ENCODE measurements at places on chromosomes 13 and 19.

DNA sequence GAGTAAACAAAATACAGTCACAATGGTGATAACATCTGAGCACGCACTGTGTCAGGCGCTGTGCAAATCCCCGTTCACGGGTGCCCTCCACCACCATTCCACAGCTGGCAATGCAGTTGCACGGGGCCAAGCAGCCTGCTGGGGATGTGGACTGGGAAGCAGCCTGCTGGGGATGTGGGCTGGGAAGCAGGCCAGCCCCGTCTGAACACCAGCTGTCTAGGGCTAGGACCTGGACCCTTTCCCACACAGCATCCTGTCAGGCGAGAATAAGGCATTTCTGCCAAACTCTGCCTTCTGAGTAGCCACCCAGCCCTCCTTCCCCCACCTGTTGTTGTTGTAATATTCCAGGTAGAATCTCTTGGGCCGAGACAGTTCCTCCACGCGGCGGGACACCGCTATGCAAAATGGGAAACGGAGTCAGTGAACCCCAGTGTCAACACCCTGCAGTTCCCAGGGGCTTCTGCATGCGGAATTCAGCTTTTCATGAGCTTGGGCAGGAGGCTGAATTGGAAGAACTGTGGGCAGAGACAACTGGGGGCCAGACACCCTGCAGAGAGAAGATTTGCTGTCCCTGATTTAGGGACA, 27.8 kb upstream of the MIER2 start:
- DNase-seq, result no peak

- peak; percentile 50 for DNase-seq
Measured at GRCh38 chr13:50672025-50672424, 171.5 kb downstream of the DLEU7 start.

- no peak for DNase-seq
Measured at GRCh38 chr13:106506286-106506685, 29.2 kb downstream of the EFNB2 start.

GRCh38 chr13:24116131-24116530, 44.4 kb upstream of the SPATA13 start:
- no peak for DNase-seq

- no peak for DNase-seq
Measured at GRCh38 chr13:95341441-95341840, 40.2 kb upstream of the ABCC4 start.

- no peak for DNase-seq
Measured at GRCh38 chr13:83531022-83531421, 351.3 kb downstream of the SLITRK1 start.

- no peak for DNase-seq
Measured at GRCh38 chr19:36059180-36059910, 4.6 kb downstream of the WDR62 start.

GRCh38 chr19:8307400-8307964, 676 bp downstream of the CD320 start:
- no peak for DNase-seq

- no peak for DNase-seq
Measured at GRCh38 chr19:16518483-16519229, 22.5 kb downstream of the C19orf44 start.

DNA sequence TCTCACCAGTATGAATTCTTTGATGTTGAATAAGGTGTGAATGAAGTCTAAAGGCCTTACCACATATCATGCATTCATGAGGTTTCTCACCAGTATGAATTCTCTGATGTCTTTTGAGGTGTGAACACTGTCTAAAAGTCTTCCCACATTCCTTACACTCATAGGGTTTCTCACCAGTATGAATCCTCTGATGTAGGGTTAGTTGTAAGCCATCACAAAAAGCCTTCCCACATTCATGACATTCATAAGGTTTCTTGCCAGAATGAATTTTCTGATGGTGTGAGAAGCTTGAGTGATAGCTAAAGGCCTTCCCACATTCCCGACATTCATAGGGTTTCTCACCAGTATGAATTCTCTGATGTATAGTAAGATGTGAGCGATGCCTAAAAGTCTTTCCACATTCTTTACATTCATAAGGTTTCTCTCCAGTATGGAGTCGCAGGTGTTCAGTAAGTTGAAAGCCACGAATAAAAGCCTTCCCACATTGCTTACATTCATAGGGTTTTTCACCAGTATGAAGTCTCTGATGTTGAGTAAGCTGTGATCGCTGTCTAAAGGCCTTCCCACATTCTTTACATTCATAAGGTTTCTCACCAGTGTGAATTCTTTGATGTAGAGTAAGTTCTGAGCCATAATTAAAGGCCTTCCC, 27.7 kb downstream of the ZNF461 start:
- no peak for DNase-seq

- no peak for DNase-seq
Measured at GRCh38 chr19:5150902-5151741, 182.2 kb downstream of the KDM4B start.

DNA sequence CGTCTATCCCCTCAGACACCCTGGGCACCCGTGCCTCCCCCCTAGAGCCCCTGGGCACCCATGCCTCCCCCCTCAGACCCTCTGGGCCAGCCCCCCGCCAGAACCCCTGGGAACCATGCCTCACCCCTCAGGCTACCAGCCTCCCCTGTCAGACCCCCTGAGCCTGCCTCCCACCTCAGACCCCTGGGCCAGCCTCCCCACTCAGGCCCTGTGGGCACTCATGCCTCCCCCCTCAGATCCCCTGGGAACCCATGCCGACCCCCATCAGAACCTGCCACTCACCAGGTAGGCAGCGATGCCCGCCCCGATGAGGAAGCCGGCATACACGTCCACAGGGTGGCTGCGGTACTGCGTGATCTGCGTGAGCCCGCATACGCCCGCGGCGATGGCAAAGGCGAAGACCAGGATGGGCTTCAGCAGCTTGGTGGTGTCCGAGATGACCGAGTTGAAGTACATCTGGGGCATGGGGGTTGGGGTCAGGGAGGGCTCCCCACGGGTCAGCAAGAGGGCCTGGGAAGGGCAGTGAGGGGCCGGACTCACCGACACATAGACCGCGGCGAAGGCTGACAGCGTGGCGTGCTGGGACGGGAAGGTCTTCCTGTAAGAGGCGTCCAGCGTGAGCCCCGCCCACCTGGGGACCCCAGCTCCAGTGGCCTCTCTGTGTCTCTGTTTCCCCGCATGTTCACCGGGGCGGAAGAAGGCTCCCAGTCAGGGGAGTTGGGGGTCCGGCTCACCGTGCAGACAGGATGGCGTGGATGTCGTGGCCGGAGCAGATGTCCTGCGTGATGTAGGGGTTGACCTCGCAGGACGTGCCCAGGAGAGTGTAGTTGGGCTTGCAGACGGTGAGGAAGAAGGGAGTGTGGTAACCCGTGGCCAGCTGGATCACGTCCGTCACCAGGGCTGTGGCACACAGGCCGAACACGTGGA, 7.3 kb downstream of the PLPPR3 start:
- DNase-seq, result no peak

DNA sequence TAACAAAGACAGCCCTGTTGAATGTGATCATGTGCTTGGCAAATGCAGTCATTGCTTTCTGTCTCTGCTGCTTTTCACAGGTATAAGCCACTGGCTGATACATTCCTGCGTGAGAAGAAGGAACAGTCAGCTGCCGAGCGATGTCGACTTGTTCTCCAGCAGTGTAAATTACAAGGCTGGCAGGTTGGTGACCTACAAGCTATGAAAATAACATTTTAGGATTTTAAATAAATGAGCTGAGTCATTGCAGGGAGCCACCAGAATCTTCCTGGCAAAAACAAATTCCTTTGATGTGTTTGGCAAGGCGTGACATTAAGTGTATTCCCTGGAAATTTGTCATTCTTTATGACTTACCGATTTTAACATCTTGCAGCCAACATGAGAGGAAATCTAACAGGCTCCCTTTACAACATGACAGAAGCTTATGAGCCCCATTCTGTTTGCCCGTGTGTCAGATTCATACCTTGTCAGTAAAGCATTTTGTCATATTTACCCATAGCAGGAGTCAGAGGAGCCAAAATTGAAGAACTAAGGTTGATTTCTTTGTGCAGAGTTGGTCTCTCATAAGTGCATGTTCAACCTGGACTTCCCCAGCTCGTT, 471.4 kb downstream of the MYO16 start:
- DNase-seq, result no peak

- no peak for DNase-seq
Measured at GRCh38 chr13:85521657-85522056, 277.6 kb downstream of the SLITRK6 start.

DNA sequence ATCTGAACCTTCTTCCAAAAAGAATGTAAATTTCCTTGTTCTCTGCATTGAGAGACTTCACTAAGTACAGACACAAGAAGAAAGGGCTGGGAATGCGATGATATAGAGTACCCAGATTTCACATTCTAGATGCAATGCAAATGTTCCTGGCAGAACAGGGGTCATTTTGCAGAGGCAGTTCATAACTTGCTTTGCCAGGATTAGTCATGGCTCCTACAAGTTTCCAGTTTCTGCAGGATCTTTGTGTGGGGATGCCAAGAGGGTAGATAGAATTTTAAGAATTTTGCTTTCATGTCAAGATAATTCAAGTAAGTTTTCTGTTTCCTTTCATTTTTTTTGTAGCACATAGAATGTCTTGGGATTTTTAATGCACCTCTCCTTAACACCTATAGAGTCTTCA, 181.2 kb downstream of the FGF9 start:
- no peak for DNase-seq

DNA sequence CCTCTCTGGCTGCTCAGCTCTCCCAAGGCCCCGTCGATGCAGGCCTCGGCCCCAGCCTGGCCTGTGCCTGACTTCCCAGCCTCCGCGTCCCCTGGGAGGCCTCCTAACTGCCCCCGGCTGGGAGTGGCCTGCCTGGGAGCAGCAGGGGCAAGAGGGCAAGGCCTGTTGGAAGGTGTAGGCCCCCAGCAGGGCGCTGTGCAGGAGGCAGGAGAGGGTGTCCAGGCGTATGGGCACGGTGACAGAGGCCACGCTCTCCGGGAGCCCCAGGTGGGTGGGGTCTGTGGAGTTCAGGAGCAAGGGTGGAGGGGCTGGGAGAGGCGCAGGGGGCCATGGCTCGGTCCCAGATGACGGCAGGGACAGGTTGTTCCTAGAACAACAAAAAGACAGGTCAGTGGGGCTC, 1.2 kb downstream of the C19orf84 start:
- no peak for DNase-seq

DNA sequence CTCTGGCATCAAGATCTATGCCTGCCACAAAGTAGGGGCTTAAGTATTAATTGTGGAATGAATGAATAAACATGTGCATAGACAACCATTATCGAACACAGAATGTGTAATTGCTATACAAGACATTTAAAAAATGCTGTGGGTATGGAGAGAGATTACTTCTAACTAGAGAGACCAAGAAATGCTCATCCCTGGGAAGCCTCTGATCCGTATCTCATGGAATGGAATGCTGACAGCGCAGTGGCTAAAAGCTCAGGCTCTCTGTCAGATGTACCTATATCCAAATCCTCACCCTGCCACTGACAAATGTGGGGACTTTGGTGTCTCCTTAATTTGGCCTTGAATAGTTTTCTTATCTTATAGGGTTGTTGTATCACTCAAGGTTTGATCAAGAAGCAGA, 22.7 kb upstream of the MBNL2 start:
- no peak for DNase-seq

- DNase-seq, result no peak
Measured at GRCh38 chr13:77725071-77725470, 27.6 kb downstream of the SLAIN1 start.

DNA sequence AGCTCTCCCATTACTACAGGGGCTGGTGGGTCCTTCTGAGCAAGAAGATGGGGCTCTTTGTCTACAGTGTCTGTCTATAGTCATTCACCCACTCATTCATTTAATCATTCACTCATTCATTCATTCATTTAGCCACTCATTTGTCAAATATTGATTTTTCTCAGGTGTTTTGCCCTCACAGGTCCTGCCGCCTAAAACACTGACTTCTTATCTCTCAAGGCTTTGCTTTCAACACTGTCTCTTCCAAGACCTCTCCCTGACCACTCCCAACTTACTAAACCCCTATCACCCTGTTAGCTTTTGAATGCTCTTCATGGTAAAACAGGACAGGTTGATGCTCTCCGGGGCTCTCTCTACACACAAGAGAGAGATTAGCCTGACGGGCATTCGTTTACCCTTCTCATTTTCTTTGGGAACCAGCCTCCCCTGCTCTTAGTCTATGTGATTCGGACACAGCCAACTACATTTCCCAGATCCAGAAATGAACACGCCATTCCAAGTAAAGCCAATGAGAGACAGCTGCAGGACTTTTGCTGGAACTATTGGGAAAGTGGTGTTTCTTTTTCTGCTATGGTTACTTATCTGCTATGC, 22.7 kb downstream of the FAM187B start:
- no peak for DNase-seq

- DNase-seq, result no peak
Measured at GRCh38 chr19:21434967-21435544, 38.1 kb downstream of the ZNF493 start.

DNA sequence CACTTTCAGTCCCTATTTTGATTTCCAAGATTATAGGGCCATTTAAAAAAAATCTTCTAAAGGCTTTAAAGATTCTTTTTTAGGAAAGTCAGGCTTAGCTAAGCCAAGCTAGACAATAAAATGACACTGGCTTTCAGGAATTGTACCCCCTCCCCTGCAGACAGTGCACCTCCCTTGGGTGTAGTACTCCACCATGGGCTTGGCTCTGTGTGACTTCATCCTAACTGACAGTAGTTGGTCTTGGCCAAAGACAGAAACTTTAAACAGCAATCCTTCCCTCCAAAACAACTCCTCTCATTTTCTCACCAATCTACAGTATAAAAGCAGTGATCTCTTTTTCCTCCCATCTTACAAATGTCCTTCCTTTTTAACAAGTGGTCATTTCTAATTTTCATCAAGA, 283.0 kb downstream of the DNAJC15 start:
- no peak for DNase-seq

DNA sequence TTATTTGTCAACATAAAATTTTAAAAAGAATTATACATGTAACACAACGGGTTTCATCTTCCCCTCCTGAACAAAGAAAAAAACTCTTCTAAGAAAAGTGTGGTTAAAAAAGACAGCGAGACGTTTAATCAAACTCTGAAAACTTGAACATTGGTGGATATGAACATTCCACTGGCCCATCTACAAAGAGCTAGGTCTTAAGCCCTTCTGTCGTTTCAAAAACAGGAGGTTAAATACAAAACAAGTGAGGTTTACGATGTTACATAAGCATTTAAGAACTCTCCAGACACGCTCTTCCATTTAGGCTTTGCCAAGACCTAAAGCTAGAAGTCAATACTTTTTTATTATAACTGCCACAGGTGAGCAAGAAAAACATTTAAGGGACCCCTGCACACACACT, 9.4 kb upstream of the DOCK9 start:
- DNase-seq, result no peak

DNA sequence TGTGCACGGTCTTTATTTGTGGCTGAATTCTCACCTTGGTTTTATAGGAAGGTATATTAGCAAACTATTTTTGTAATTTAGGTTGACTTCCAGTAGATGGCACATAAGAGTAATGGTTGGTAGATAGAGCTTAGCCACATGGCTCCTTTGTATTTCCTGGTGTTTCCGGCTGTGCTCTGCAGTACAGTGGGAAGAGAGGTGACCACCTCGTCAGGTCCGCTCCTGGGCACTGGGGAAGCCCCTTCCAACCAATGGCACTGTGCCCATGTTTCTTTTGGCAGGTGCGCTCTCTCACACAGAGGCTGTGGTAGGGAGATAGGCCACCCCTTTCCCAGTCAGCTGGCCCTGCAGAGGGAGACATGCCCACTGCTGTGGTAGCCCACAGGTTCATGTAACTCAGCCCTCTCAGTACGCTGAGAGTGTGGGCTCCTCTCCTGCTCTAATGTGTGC, 74.3 kb upstream of the ATP12A start:
- peak; percentile 46 for DNase-seq
